Fibroblast of the conjunctiva (primary cell): ENCODE measurements at places on chromosomes 16 and 17.
A peak's percentile ranks its signal among the peaks of the same experiment; 100 is the strongest.

DNA sequence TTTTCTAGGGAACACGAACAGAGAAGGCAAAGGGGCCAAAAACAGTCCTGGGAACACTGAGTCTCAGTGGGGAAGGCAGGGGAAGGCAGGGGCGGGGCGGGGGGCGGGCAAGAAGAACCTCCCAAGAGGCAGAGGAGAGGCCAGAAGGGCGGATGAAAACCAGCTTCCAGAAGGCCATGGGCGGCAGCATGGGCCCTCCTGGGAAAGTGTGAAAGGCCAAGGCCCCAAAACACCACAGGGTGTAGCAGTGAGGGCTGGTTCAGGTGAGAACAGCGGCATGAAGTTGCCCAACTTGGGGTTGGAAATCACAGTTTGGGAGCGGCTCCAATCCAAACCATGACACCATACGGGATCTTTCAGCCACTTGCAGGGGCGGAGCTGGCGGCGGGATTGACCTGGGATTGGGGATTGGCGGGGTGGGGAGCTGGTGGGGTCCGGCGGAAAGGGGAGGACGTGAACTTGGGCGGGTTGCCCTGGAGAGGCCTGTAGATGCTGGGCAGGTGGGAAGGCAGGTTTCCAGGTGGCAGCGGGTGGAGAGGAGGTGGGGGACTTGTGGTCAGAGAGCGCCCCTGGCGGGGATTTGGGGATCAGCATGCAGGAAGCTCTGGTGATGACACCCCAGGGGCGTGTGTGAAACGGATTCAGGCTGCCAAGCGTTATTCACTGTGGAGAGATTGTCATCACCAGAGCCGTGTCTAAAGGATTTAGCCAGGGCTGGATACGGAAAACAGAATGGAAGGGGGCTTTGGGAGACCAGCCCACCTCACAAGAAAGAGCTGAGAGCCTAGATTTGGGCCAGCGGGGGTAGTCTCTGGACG is 80.9 kb downstream of the ARHGAP23 start:
- DNase-seq: peak; percentile 93

GRCh38 chr16:90046971-90047713 is 27.9 kb upstream of the DBNDD1 start:
- DNase-seq: peak; percentile 40

DNA sequence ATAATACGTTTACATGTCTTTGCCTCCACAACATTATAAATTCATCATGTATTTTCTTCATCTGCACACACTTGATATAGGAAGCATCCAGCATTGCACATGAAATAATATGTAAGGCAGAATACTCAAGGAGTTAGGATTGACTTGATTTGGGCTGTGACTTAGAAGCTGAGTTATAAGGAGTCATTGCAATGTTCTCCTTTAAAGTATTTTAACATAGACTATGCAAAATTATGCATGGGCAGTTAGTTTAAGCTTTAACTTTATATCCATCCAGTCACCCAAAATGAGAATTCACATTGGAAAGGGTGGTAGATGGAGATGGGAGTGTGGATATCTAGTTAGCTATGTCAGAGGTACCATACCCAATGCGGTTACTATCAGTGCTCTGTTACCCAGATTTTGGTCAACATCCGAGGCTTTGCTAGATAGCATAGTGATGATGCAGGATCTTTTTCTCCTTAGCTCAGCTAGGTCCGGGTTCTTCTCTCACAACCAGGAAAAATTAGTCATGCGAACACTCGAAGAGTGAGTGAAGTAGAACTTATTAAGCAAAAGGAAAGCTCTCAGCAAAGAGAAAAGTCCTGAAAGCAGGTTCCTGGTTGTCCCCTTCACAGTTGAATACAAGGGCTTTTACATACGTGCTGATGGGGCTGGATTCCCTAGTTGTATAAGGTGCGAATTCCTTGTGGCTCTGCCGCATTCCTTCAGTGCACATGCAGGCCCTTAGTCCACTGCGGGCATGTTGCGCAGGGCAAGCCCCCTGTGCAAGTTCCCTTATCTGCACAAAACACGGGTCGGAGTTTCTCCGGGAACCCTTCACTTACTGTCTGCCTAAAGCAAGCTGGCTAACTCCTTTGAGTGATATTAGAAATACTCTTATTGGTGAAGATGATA is 73.1 kb upstream of the FAM20A start:
- DNase-seq: no peak

DNA sequence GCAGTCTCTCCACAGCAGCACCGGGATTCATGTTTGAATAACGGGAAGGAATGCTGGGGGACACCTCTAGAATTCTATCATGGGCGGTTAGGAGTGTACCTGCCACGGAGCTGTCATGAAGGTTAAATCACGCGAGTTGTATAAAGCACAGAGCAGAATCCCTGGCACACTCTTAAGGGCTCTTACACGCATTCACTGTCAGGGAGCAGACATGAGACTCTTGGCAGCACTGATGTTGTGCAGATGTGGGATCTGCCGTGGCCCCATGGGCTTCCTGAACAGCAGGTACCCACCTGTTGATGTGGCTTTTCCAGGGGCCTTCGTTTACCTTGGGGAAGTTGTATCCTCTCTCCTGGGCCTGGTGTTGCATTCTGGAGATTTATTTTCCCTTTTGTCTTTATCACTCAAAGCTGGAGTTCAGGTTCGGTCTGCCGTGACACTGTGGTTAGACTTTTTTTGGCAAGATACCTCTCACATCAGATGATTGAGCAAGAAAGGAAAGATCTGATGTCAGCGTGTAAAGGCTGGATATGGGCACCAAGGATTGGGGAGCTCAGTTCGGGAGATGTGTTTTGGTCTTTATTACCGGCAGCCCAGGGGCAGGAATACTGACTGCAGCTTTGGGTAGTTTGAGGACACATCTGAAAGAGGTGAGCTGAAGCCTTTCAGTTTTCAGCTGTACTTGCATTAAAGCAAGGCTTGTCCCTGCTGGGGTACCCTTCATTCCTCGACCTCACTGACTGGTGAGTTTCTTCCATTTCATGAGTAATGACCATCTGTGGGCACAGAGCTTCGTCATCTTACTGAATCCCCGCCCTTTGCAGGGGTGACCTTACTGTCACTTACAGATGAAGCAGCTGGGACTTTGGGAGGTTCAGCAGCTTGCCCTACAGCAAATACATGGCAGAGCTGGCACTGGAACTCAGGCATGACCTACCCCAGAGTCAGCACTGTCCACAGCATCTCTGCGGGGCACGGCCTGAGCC is 19.3 kb downstream of the KNOP1 start:
- no peak for DNase-seq

- no peak for DNase-seq
Measured at GRCh38 chr17:45029758-45030423, 21.5 kb downstream of the DCAKD start.

GRCh38 chr17:22270381-22270780 is 578.1 kb downstream of the KCNJ18 start:
- no peak for DNase-seq

GRCh38 chr16:89034971-89035668 is 58.1 kb upstream of the CBFA2T3 start:
- DNase-seq: no peak

DNA sequence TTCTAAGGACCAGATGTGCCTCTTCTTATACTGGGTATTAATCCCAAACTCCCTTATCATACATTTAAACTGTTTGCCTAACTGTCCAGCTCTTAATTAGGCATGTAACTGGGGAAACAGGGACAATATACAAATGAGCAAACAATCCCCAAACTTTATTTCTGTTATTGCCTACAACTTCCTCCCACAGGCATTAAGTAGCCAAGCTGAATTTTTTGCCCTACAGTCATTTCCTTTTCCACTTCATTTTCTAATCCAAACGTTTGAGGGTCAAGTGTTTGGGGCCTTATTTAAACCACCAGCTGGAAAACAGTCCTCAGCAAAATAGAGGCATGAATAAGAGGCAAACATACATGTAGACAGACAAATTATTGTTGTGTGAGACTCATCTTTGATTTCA is 77.4 kb upstream of the CCL2 start:
- no peak for DNase-seq

GRCh38 chr16:55171241-55171640 is 152.8 kb upstream of the IRX6 start:
- DNase-seq: no peak

- no peak for DNase-seq
Measured at GRCh38 chr16:27684047-27684446, 134.1 kb downstream of the KATNIP start.

- no peak for DNase-seq
Measured at GRCh38 chr17:79695293-79695790, 35.4 kb upstream of the ENPP7 start.

DNA sequence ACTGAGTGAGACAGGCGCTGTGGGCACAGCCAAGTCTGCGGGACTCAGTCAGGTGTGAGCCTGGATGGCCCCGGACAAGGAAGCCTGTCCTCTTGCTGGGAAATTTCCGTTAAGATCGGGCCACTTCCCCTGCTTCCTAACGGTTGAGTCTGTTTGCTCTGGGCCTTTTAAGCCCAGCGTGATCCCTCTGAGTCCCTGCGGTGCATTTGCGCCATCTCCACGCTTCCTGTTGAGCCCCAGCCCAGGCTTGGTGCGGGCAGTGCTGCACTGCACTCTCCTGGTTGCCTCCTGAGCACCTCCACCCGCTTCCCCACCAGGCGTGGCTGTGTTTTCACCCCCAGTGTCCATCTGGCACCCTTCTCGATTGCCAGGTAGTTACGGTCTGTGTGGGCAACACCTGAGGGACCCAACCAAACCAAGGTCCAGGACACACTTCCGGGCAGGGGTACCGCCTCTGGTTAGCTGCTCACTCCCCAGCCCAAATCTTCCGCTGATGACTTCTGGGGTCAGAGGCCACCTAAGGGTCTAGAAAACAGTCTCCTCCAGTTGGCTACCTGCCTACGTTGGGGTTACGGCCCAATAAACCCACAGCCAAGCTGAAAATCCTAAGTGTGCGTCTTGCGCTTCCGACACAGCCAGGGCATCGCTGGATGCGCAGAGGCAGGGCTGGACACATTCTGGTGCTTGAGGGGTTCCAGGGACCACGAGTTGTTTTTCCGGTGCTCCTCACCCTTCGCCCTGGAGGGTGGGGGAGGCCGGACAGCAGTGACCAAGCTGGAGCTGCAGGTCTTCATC is 1.4 kb upstream of the SLC25A10 start:
- DNase-seq: no peak

DNA sequence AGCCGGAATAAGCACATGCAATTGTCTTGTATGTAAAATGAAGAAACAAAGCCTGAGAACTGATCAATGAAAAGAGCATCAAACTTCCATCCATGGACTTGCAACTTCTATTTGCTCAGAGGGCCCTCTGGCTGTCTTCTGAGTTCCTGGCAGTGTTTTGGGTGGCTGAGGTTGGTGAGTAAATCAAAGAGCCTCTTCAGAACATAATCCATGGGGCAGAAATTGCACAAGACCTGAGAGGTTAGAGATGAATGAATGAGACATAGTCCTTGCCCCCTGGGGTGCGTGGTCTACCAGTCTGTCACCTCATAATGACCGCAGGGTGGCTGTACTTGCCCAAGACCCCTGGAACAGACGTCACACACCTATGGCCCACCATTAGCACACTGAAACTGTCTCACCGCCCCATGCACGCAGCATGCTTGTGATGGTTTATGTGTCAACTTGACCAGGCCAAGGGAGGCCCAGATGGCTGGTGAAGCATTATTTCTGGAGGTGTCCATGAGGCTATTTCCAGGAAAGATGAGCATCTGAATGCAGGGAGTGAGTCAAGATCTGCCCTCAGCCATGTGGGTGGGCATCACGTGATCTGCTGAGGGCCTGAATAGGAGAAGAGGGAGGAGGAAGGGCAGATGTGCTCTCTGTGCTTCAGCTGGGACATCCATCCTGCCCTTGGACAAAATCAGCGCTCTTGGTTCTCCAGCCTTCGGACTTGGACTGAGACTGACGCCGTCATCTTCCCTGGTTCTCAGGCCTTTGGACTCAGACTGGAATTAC is 8.3 kb downstream of the PIK3R6 start:
- no peak for DNase-seq

DNA sequence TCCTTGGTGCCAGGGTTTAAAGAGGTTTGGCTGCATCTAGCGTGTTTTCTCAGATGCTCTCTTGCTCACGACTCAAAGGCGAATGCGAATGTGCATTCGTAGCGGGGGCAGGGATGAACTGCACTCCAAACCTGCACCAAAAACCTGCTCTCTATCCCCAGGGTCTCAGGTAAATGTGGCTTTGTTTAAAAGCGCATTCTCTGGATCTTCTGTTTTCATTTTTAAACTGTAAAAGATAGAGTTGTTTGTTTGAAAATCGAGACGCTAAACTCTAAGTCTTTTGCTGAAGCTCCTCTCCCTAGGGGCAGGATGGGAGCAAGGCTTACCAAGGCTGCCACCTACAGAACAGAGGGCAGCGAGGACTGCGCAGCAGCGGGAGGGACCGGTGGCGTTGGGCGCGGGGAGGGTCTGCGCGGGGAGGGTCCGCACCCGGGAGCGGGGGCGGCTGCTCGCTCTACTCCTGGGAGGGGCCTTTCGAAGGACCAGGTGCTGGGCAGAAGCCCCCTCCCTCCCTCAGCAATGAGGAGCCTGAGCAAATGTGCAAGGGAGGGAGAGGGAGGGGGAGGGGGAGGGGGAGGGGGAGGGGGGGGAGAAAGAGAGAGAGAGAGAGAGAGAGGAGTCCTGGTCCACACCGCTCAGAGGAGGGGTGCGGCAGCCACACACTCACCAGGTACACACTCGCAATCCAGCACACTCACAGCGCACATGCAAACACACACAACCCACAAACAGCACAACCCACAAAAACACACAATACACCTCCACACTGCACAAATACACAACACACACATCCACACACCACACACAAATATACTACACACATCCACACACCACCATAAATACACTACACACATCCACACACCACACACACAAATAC is 142.8 kb downstream of the GRIN2A start:
- no peak for DNase-seq

DNA sequence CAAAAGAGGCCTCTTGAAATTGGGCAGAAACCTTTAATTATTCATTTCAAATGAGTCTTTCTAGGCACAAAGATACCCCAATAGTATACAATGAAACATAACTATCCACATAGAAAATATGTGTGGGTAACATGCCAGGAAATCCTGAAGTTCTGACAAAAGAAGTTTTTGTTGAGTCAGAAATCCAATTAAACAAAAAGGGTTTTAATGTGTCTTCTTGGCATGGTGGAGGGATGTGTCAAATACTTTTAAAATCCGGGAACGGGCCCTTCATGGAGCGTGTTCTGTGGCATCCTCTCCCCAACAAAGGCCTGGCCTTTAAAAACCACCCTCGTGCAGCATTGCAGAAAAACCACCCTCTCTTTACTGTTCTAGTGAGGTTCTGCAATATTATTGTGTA is 14.2 kb downstream of the CDRT4 start:
- DNase-seq: no peak

GRCh38 chr17:67569015-67569451 is 148.7 kb upstream of the NOL11 start:
- no peak for DNase-seq

GRCh38 chr16:2091547-2092255 is 43.9 kb downstream of the TSC2 start:
- no peak for DNase-seq

DNA sequence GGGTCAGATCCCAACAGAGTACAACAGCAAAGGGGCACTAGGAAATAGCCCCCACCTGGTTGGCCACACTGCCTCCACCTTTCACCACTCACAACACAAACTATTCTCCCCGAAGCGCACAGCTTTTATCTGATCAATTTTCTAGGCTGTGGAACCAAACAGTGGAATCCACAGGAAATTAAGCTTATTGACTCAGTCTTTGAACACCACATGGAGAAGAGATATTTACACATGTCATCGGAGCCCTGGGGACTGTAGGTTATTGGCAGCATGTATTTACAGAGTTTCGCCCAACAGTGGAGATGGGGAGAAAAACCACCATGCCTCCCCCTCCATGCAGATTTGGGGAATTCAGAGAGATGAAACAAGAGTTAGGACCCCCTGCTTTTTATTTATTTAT is 154.8 kb downstream of the XYLT1 start:
- no peak for DNase-seq

GRCh38 chr17:797236-797840 is 15.2 kb downstream of the MRM3 start:
- no peak for DNase-seq

- no peak for DNase-seq
Measured at GRCh38 chr17:62163847-62164246, 98.8 kb upstream of the MED13 start.
